ENCODE measurements at places on chromosomes 13 and 19. TPM values are rescaled to one million over a fixed set of nuclear protein-coding genes. Genes with fewer than 3 reads are reported as not detected.

GRCh38 chr13:90448466-90449037 lies 898.9 kb upstream of the MIR17HG start:
- DNase-seq = no peak

DNA sequence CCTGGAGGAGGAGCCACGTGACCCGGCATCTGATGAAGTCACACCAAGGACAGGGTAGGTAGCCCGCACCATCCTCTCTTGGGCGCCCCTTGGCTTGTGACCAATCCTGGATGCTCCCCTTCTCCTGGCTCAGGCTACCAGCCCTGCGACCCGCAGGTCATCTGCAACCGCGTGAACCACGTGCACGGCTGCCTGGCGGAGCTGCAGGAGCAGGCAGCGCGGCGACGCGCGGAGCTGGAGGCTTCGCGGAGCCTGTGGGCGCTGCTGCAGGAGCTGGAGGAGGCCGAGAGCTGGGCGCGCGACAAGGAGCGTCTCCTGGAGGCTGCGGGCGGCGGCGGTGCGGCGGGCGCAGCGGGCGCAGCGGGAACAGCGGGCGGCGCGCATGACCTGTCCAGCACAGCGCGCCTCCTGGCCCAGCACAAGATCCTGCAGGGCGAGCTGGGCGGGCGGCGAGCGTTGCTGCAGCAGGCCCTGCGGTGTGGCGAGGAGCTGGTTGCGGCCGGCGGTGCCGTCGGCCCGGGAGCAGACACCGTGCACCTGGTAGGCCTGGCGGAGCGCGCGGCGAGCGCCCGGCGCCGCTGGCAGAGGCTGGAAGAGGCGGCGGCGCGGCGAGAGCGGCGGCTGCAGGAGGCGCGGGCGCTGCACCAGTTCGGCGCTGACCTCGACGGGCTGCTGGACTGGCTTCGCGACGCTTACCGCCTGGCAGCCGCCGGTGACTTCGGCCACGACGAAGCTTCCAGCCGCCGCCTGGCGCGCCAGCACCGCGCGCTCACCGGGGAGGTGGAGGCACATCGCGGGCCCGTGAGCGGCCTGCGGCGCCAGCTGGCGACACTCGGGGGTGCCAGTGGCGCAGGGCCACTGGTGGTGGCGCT lies 45.9 kb downstream of the SPTBN4 start:
- peak; percentile 67 for DNase-seq

GRCh38 chr13:24503379-24503696 lies 9.2 kb downstream of the PARP4 start:
- no peak for DNase-seq

- no peak for DNase-seq
These were observed 249.4 kb downstream of the KCTD12 start for GRCh38 chr13:76636829-76637228.

DNA sequence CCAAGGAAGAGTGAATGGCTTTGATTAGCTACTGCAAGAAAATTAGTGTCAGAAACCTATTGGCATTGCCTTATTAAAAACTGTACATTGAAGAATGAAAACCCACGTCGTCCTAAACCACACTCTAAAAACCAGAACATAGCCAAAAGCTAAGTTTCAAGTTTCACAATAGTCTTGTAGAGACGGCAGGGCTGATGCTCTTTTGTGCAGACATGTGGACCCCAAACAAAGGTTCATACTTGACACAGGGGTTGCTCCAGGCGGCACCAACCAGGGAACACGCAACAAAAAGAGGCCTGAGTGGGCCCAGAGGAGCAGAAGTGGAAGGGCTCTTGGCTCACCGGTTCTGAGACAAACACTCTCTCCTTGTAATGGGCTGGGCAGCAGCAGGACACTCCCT lies 28.6 kb upstream of the MIR17HG start:
- no peak for DNase-seq

DNA sequence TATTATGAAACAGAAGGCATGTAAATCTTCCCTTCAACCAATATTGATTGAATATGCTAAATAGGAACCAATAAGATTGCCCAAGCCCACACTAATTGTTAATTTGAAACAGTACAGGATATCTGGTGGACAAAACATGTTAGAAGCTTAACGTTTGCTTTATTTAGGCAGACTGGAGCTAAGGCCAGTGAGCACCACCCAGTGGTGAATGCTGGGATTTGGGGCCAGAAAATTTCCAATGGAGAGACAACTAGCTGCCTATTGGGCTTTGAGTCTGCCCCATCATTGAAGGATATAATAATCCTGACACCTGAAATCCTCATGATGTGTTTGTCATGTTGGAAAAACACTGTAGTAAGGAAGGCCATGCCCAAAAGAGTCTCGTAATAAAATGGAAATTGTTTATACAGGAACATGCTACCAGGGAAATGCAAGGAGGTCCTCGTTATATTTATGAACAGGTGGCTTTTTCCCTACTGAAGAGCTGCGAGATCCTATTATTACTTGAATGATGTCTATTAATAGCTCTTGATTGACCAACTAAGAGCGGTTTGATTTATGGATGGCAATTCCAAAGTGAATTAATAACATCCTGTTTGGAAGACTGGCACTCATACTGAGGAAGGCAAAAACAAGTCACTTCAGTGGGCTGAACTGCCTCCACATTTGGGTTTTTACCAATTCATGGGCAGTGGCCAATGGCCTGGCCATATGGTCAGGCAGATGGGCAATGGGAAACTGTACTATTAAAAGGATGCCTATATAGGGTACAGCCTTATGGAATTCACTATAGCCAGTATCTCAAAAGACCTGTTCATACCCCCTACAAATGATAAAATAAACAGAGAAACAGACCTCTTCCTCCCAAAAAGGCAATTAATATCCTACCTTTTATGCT lies 8.7 kb downstream of the SIGLECL1 start:
- peak; percentile 54 for DNase-seq

DNA sequence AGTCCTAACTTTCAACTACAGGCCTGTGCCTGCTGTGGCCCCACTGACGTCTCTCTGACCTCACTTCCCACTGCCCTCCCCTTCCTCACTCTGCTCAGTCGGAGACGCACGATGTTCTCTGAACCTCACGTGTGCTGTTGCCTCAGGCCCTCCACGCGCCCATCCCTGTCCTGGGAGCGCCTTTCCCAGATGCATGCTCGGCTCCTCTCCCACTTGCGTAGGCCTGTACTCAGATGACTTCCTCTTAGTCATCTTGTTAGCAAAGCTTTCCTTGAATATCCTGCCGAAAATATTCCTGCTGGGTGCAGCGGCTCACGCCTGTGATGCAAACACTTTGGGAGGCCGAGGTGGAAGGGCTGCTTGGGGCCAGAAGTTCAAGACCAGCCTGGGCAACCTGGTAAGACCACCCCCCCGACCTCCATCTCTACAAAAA lies 9.3 kb upstream of the SYT5 start:
- DNase-seq = peak; percentile 41

DNA sequence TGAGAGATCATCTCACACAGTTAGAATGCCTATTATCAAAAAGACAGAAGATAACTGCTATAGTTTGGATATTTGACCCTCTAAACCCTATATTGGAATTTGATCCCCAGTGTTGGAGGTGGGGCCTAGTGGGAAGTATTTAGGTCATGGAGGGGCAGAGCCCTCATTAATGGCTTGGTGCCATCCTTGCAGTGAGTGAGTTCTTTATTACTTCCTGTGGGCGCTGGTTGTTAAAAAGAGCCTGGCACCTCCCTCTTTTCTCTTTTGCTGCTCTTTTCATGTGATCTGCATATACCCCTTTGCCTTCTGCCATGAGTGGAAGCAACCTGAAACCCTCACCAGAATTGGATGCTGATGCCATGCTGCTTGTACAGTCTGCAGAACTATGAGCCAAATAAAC lies 66.8 kb downstream of the TDRD3 start:
- DNase-seq = no peak

- no peak for DNase-seq
These were observed 46.6 kb upstream of the NFIC start for GRCh38 chr19:3319643-3320353.

- DNase-seq = no peak
These were observed 42.9 kb downstream of the CAB39L start for GRCh38 chr13:49400755-49401659.

GRCh38 chr13:86795858-86796257 lies 875.3 kb upstream of the SLITRK5 start:
- DNase-seq = no peak

- no peak for DNase-seq
These were observed 109.1 kb downstream of the NALCN start for GRCh38 chr13:101307181-101307701.

- DNase-seq = no peak
These were observed 1.7 kb downstream of the ERCC5 start for GRCh38 chr13:102847272-102848234.

DNA sequence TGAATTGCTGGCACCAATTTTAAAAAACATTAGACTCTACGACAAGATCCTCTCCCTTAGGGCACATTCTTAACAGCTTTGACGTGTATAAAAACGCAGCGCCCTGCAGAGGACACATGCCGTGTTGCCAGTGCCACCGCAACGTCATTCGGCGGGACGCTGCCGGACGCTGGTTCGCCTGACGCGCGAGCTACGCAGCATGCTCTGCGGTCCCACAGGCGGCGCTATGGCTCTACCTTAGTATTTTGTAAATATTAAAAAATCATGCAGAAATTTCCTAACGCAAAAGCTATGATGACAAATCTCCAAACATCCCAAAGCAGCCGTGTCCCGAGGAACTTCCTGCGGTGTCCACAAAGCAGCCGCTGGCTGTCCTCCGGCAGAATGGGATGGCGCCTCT lies 4.2 kb upstream of the ADPRHL1 start:
- no peak for DNase-seq

GRCh38 chr19:11321191-11322126 lies 18.0 kb downstream of the RAB3D start:
- DNase-seq = no peak

DNA sequence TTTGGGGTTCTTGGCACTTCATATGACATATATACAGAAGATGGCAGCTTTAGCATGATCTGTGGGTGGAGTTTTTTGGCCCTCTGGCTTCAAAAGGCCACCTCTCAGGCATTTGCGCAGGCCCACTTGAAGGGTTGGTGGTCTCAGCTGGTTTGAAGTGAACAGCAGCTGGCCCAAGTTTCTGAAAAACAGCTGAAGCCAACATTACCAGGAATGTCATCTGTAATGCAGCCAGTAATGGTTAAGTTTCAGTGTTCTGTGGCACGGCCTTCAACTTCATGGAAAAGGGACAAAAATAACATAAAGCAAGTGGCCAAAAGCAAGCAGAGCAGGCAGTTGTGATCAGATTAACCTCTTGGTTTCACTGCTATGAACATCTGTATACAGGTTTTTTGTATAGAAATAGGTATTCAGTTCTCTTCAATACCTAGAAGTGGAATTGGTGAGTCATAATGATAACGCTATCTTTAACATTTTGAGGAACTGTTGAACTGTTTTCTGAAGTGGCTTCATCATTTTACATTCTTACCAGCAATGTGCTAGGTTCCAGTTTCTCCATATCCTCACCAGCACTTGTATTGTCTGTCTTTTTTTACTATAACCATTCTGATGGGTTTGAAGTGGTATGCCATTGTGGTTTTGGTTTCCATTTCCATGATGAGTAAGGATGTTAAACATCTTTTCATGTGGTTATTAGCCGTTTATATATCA lies 245.4 kb downstream of the SHISA2 start:
- no peak for DNase-seq

GRCh38 chr13:75968103-75968838 lies 332.1 kb downstream of the LMO7 start:
- DNase-seq = no peak

- no peak for DNase-seq
These were observed 118.7 kb downstream of the FOXO1 start for GRCh38 chr13:40547591-40548315.

DNA sequence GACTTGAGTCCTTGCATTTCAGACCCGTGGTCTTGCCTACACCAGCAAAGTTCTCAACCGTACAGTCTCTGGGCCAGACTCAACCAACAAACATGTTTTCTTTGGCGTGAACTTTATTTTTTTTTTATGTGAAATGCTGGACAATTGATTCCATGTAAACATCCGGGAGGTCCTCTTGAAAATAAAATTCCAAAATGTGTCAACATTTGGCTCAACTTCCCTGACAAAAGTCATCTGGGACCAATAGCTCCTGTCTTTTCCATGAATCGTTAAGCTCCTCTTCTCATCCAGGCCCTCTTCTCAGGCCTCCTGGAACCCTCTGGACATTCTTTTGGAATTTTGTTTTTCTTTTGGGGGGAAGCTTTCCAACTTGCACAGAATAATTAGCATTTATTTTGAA lies 2.7 kb downstream of the ALDH16A1 start:
- DNase-seq = no peak

DNA sequence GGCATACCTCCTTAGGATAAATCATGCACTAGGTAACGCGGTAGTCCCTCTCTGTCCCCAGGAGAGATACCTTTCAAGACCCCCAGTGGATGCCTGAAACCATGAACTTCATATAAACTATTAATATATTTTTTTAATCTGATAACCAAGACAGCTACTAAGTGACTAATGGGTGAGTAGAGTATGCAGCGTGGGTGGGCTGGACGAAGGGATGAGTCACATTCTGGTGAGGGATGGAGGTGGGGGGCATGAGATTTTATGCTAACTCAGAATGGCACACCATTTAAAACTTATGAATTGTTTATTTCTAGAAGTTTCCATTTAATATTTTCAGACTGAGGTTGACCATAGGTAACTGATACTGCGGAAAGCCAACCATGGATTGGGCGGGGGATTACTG lies 46.2 kb downstream of the CDK8 start:
- DNase-seq = no peak

DNA sequence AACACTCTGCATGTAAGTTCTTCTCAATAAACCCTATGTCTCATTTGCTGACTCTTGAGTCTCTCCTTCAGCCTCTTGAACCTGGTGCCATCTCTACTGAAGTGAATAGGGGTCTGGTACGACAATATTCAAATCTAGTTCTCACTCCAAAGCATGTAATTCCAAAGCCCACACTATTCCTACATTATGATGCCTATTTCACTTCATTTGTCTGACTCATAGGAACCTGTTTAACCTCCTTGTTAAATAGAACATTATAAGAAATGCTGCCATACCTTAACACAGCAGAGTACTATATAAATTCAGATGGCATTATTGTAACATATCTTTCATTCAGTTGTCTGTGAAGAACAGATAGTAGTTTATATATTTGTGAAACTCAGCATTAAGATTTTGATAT lies 67.1 kb downstream of the STARD13 start:
- DNase-seq = no peak

- DNase-seq = no peak
These were observed 19.7 kb downstream of the ZNF567 start for GRCh38 chr19:36707134-36707533.

- no peak for DNase-seq
These were observed 18.2 kb downstream of the CCNA1 start for GRCh38 chr13:36450534-36450933.

The SERTM1 gene
- 0.35 TPM for total RNA-seq

The GATAD2A gene
- 198 TPM for total RNA-seq

The ATP8A2 gene
- total RNA-seq = 16.3 TPM

The PABPC3 gene
- total RNA-seq = 0.26 TPM

The ATP4B gene
- total RNA-seq = not detected

The TNNT1 gene
- total RNA-seq = 127 TPM

The ODAD3 gene
- total RNA-seq = 2.2 TPM
